ENCODE measurements at places on chromosomes 7 and 10. TPM values are rescaled to one million over a fixed set of nuclear protein-coding genes. Genes with fewer than 3 reads are reported as not detected.

GRCh38 chr7:94188350-94188749, 184.2 kb upstream of the BET1 start:
- DNase-seq, result no peak

DNA sequence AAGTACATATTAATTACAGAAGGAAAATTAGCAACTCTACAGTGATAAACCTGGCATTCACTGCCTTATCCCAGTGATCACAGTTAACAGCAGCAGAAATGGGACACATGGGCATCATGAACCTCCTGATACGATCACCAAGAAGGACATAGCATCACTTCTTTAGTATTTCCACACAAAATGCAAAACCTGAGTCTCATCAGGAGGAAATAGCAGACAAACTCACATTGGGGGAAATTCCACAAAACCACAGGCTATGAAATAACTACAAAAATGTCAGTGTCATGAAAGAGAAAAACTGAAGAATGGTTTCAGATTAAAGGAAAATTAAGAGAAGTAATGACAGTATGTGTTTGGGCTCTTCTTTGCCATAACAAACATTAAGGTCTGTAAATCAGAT, 12.0 kb upstream of the PURB start:
- DNase-seq, result no peak

- DNase-seq, result no peak
These were observed 32.2 kb upstream of the PDE1C start for GRCh38 chr7:32102432-32102873.

CFAP43 gene
- 0.17 TPM for polyA plus RNA-seq

GRCh38 chr10:77832238-77832637, 94.3 kb downstream of the DLG5 start:
- DNase-seq, result no peak

- no peak for DNase-seq
These were observed 333.1 kb downstream of the FRMD4A start for GRCh38 chr10:13997650-13998049.

- peak; percentile 30 for DNase-seq
These were observed 2.1 kb downstream of the GLCCI1 start for GRCh38 chr7:7970531-7971307.

SPOCK2 gene
- polyA plus RNA-seq, result 0.10 TPM

KAT6B gene
- 1.4 TPM for polyA plus RNA-seq

DNA sequence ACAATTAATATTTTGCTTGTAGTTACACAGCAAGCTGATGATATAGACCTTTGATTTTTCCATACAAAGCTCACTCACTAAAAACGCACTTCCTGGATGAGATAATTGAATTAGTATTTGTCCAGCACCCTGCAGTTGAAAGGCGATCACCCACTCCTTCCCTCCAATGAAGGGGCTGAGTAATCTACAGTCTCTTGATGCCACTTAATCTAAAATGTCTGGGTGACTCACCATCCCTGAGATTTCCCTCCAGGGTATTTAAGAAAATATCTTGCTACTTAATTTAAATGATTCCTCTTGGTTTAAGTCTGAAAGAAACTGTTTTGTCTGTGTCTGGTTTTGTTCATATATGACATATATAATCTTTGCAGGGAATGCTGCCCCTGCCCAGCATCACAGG, 515.3 kb downstream of the GRID1 start:
- no peak for DNase-seq

- no peak for DNase-seq
These were observed 32.0 kb upstream of the MYO3A start for GRCh38 chr10:25902002-25902401.

SFTPA1 gene
- polyA plus RNA-seq, result not detected

SLC13A1 gene
- not detected for polyA plus RNA-seq

MSMB gene
- polyA plus RNA-seq, result not detected

- no peak for DNase-seq
These were observed 339.3 kb downstream of the SORCS3 start for GRCh38 chr10:104980368-104980767.

- DNase-seq, result peak; percentile 2
These were observed 287.3 kb downstream of the INHBA start for GRCh38 chr7:41415471-41416207.

GIMAP8 gene
- polyA plus RNA-seq, result 1.2 TPM

- no peak for DNase-seq
These were observed 118.9 kb downstream of the ITIH5 start for GRCh38 chr10:7547829-7548228.

DNA sequence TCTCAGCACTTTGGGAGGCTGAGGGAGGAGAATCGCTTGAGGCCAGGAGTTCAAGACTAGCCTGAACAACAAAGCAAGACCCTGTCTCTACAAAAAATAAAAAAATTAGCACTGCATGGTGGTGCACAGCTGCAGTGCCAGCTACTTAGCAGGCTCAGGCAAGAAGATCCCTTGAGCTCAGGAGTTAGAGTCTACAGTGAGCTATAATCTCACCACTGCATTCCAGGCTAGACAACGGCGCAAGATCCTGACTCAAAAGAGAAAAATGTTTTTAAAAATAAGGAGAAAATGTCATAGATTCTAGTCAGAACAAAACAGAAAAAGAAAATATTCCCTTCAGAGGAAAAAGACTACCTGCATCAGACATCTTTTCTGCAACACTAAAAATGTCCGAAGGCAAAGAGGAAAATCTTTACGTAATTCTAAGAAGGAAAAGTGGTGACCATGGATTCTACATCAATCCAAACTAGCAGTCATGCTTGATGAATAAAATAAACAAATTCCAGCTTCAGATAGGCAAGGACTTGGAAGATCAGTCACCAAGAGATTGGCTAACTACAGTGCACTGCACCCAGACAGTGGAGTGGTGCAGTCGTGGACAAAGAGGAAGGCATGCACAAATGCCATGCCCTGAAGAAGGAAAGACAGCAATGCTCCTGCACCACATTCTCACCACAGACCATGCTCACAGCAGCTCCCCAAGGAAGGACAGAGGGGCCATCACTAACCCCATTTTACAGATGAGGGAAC, 54.3 kb downstream of the ERCC6 start:
- no peak for DNase-seq

RAB19 gene
- polyA plus RNA-seq, result 0.44 TPM

PCLO gene
- 0.86 TPM for polyA plus RNA-seq

DNA sequence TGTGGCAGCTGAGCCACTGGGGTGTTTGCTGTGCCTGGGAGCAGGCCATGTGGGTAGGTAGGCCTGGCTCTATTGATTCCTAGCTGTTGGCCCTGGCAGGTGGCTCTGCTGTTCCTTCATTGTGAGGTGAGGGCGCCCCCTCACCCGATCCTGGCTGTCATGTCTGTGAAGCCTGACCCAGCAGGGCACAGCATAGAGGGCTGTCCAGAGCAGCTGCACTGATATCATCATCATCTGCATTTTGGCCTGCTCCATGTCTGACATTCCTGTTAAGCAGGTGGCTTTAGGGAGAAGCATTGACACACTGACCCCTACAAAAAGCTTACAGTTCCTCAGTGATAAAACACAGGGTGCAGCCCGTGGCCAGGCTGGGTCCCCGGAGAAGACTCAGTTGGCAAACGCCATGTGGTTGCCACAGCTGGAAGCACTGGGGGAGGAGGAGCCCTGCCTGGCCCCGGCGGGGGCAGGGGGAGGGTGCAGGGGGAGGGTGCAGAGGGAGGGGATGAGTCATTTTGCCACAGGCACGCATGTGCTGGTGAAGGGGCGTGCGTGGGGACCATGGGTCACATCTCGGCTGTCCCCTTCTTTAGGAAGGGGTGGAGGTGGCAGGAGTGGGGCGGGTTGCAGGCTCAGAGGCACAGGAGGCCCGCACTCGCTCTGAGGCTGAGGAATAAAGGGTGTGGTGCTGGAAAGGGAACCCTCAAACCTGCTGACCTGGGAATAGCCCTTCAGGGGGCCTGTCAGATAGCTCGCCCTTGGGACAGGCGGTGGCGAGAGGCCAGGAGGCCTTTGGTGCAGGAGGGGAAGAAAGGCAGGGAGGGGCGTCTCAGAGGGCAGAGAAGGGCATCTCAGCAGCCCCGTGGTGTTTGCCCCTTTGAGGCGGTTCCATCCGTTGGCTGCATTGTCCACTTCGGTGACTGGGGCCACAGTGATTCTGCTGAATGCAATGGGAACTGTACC, 31.6 kb downstream of the IKZF1 start:
- no peak for DNase-seq

A1CF gene
- polyA plus RNA-seq, result not detected

- DNase-seq, result no peak
These were observed 15.9 kb downstream of the FBH1 start for GRCh38 chr10:5905854-5906507.

DNA sequence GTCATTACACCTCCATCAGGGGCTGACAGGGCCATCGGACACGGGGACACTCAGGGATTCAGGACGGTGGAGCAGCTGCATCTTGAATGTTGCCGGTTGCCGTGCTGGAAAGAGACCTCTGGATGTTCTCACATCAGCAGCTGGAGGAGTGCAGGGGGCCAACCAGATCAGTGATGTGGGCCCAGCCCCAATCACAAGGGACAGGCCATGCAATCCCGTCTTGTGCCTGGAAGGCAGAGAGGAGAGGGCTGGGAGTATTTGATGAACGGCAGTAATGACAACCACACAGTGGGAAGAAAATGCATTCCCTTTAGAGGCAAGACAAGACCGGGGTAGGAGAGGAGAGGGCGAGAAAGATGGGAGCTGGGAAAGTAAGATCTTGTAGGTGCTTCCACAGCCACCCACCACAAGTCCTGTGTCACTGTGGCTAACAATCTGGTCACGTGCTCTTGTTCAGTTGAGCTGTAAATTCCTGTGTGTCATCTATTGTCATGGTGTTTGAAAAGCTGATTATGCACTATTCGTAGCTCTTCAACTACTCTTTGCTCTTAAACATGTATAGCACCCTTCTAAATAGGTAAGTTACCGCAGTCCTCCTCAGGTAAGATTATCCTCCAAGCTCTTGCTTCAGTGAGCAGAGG, 85.9 kb upstream of the LEP start:
- DNase-seq, result no peak

DPYSL4 gene
- polyA plus RNA-seq, result 6.6 TPM

SEPTIN7 gene
- 113 TPM for polyA plus RNA-seq

LEP gene
- polyA plus RNA-seq, result 0.03 TPM

PODXL gene
- 0.16 TPM for polyA plus RNA-seq

DNA sequence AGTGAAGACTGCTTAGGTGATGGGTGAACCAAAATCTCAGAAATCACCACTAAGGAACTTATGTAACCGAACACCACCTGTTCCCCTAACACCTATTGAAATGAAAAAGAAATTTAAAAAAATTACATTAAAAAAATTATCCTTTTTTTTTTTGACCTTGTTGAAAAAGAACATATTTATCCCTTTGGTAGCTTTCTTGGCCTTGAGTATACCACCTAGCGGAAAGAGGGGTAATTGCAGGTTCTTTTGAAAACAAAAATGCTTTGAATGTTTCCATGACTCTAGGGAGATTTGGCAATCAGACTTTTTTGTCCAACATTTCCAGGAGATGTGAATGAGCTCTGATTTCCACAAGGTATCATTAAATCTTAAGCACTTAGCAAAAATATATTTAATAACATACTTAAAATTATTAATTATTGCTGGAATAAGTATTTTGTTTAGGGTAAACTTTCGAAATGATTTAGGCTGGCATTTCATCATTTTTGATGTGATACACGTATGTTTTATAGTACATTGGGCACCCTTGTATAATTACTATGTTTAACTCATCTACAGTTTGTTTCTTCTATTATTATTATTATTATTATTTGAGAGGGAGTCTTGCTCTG, 47.0 kb upstream of the ELMO1 start:
- DNase-seq, result peak; percentile 25

SNX10 gene
- 11.4 TPM for polyA plus RNA-seq

PGAM2 gene
- polyA plus RNA-seq, result not detected

ABCB4 gene
- polyA plus RNA-seq, result 0.06 TPM

DNA sequence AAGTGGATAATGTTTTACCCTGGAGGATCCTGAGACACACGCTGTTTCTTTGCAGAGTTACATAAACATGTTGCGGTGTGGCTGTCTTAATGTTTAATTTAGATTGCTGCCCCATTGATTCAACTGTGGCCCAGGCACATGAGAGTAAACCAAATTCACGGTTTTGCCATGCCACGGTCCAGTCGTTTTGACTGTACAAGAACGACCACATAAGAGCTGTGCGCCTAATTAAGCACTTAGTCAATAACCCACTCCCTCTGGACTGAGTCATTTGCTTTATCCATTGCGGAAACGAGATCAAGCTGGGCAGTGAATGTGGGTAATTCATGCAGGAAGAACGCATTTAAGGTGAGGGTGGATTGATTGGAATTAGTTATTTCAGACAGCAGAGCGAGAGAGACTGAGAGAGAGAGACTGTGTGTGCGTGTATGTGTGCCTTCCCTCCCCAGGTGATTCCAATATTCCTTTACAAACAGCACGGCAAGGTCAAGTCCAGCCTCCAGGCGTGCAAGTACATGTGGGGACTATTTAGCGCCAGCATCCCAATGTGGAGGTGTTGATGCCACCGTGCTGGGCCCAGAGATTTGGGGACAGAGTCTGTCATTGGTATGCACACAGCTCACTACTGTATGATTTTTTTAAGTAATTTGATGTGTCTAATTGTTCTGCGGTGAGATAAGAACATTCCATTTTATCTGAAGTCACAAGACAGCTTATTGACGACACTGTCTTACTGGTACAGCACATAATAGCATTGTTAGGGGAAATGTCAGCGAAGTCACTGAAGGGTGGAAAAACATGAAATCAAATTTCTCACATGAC, 8.4 kb upstream of the TEX36 start:
- DNase-seq, result no peak

DNA sequence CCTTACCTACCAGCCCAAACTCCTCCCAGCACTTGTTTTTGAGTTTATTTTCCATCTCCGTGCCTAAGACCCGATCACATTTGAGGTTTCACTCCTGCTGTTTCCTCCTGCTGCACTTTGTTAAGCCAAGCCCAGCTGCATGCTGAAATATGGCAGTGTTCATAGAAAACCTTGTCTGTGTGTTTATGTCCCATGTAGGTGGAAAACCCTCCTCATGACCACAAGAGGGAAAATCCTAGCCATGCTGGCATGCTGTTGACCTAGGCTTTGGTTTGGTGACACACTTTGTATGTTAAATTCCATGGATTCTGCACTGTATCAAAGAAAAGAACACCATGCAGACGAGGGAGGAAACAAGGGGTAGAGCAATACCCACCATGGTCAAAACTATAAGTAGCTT, 154.4 kb downstream of the CUBN start:
- no peak for DNase-seq

GRCh38 chr10:86345296-86345858, 21.2 kb downstream of the GRID1 start:
- DNase-seq, result no peak

Data from mammary epithelial cell (primary cell).